ENCODE measurements at places on chromosomes 5 and 9.

GRCh38 chr5:127810017-127810416 is 106.8 kb downstream of the CCDC192 start:
- no peak for DNase-seq

- DNase-seq: peak; percentile 51
These were observed 153.6 kb upstream of the CDH9 start for GRCh38 chr5:27191786-27192510.

DNA sequence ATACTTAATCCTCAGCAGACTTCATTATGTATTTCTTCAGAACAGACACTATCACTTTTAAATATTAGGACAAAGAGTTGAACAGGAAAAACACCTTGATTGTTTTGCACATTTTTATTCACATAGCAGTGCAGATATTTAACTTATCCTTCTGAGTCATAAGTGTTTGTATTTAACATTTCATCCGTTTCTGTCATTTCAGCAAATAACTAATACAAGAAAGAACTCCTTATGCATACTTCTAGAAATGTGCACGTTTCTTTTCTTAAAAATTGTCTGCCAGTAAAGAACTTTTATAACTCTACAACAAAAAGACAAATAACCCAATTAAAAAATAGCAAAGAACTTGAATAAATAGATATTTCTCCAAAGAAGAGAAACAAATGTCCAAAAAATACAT is 3.3 kb upstream of the CNTLN start:
- no peak for DNase-seq

DNA sequence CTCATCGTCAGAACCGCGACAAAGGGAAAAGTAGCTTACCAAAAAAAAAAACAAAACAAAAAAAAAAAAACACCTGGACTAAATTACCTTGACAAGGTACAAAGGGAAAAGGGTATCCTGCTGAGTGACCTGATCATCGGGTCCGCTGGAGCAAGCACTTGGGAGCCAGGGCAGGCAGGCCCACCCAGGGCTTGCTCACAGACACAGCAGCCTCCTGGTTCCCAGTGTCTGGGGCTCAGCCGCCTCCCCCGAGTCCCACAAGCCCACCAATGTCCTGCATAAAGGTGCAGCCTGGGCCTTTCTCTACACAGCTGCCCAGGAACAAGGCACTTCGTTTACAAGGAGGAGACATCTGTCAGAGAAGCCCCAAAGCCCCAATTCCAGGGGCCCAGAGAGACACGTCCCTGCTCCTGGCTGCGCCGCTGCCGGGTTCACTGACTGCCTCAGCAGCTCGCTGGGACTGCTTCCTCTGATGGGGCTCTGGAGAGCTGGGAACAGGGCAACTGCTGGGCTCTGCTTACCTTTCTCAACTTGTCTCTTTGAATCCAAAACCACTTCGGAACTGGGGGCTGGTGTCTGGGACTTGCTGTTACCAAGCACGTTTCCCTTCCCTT is 63.4 kb downstream of the GOLM1 start:
- no peak for DNase-seq

DNA sequence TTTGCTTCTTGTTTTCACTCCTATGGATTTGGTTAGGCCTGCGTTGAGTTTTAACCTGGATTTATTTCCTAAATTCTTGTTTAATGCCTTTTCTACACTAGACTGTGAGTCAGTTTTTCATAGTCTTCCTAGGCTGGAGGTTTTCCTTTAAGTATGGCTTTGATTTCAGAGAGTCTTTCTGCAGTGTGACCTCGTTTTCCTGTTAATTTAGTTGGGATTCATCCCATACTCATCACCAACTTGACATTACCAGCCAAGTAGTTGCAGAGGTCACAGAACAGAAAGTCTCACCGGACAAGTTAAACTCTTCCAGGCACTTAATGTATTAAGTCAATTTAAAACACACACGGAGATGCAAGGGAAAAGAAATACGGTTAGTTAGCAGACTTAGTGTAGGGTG is 29.7 kb upstream of the AUH start:
- no peak for DNase-seq

- DNase-seq: no peak
These were observed 64.6 kb upstream of the HAND1 start for GRCh38 chr5:154542581-154542980.

DNA sequence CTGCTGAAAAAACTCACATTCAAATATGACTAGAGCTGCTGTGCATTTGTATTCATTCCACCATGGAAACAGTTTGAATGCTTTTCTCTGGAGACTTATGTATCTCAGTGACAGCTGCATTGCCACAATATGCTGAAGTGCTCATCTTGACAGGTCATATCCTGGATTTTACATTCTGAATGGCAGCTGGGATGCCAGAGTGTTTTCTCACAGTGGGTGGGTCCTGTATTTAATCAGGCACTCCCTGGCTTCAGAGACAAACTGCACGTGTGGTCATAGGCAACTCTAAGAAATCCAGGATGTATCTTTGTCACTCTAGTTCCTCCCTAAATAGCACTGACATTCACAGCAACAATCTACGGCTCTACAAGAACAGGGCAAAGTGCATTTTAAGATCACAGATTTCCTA is 75.6 kb downstream of the ST8SIA4 start:
- DNase-seq: peak; percentile 2

GRCh38 chr5:34651791-34652190 is 4.3 kb upstream of the RAI14 start:
- no peak for DNase-seq

- DNase-seq: peak; percentile 65
These were observed 98.4 kb downstream of the C9orf152 start for GRCh38 chr9:110109333-110110092.

DNA sequence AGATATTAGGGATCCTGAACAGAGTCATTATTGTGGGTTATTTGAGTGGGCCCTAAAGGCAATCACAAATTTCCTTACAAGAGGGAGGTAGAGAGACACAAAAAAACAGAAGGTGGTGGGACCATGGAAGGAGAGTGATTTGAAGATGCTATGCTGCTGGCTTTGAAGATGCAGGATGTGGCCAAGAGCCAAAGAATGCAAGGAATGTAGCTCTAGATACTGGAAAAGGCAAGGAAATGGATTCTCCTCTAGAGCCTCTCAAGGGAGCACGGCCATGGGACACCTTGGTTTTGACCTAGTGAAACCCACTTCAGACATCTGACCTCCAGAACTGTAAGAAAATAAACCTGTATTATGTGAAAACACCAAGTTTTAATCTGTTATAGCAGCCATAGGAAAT is 53.8 kb downstream of the TTC39B start:
- DNase-seq: no peak
